Stimulated activated CD4-positive, alpha-beta T cell treated with anti-CD3 and anti-CD28 coated beads, Interleukin-4, amount 100 ng/mL, for 24 hours (primary cell): ENCODE measurements at places on chromosomes 3 and 15.
A peak's percentile ranks its signal among the peaks of the same experiment; 100 is the strongest.

GRCh38 chr3:181879926-181880325 lies 168.2 kb downstream of the SOX2 start:
- no peak for DNase-seq

- no peak for DNase-seq
These were observed 67.0 kb downstream of the ZNF609 start for GRCh38 chr15:64527263-64527984.

GRCh38 chr3:38960953-38961622 lies 90.7 kb downstream of the SCN11A start:
- no peak for DNase-seq

DNA sequence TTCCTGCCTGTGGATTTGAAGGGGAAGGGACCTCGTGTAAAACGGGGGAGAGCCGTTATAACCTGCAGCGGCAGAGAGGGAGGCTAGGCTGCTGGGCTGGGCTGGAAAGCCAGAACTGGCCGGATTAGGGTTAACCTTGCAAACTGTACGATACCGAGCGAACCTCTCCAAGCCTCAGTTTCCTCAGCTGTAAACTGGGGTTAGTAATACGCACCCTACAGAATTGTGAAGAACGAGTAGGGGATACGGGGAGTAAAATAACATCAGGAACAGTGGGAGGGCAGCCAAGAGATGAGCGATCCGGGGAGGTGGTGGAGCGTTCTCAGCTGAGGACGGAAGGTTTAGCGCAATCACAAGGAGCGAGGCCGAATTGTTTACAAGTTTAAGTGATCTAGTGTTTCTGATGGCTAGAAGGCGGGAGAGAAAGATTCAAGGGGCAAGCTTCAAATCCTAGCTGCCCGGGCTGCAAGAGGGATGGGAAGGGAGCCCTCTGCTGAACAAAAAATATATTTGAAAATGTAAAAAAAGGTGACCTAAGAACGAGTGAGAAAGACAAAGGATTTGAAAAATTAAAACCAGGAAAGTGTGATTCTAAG lies 768 bp upstream of the SEMA5B start:
- DNase-seq, result peak; percentile 23

DNA sequence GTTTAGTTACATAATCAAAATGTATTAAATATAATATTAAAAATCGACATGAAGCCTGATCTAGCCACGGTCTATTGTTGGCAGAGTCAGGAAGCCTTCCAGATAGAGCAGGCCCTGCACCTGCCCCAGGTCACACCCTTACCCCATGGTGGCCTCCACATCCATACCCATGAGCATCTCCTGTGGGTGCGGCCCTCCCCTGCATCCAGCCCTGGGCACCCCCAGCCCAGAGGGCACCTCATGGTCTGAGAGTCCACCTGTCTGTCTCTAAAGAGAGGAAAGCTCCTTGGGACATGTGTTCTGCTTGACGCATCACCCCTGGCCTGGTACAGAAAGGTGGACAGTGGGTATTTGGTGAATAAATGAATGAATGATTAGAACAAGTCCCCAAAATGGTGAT lies 37.2 kb upstream of the CSPG4 start:
- DNase-seq, result no peak
